ENCODE measurements at places on chromosomes 2 and 18. TPM values are rescaled to one million over a fixed set of nuclear protein-coding genes. Genes with fewer than 3 reads are reported as not detected.

DNA sequence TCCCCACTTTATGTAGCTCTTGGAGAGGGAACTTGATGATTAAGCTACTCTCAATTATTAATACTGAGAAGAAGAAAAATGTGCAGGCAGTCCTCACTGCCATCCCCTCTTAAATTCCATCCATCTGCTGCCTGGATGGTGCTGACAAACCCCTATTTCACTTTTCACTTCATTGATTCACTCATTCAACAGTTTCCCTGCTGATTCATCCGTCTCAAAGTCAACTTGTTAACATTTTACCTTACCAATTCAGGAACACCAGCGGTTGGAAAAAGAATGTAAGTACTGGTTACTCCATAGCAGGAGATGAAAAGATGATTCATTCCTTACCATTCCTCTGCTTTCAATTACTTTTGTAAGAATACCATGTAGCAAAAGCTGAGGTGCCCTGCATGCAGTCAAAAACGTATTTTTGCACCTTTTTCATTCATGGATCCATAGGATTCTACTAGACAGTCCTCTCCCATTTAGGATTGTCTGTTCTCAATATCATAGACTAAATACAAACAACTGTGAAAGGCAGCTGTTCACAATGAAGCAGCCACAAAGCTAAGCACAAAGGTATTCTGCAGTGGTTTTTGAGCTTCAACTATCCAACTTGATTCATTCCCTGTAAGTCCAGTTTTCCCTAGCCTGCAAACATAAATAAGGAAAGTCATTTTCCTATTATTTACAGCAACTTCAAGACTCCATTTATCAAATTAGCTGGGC is 262.0 kb downstream of the MREG start:
- peak; percentile 73 for DNase-seq
- H3K4me1 ChIP-seq: peaks cover 27% of the 10 kb centered on the region
- H3K36me3 ChIP-seq: no peaks in the 10 kb centered on the region
- H3K27me3 ChIP-seq: no peaks in the 10 kb centered on the region
- H3K27ac ChIP-seq: no peak overlapping the region
- H3K4me3 ChIP-seq: no peak overlapping the region

Gene TGFA
- 36.4 TPM for total RNA-seq

Gene NHEJ1
- total RNA-seq: 11.2 TPM

- no peak for DNase-seq
- no peaks in the 10 kb centered on the region for H3K36me3 ChIP-seq
- H3K27ac ChIP-seq: no peak overlapping the region
- no peaks in the 10 kb centered on the region for H3K27me3 ChIP-seq
- H3K4me3 ChIP-seq: no peak overlapping the region
These were observed 5.3 kb upstream of the PLB1 start for GRCh38 chr2:28490558-28490957.

Gene UGT1A3
- total RNA-seq: 67.1 TPM

Gene PIEZO2
- not detected for total RNA-seq

GRCh38 chr2:28678175-28678855 is 73.3 kb upstream of the PPP1CB start:
- no peak for DNase-seq
- no peaks in the 10 kb centered on the region for H3K27me3 ChIP-seq
- H3K4me1 ChIP-seq: peaks cover 7% of the 10 kb centered on the region
- no peak overlapping the region for H3K4me3 ChIP-seq

Gene PJVK
- 14.6 TPM for total RNA-seq

GRCh38 chr2:145777914-145778313 is 1258.0 kb upstream of the ZEB2 start:
- H3K36me3 ChIP-seq: no peaks in the 10 kb centered on the region
- H3K27ac ChIP-seq: no peak overlapping the region
- no peaks in the 10 kb centered on the region for H3K27me3 ChIP-seq
- DNase-seq: no peak
- no peaks in the 10 kb centered on the region for H3K4me1 ChIP-seq
- H3K4me3 ChIP-seq: no peak overlapping the region

DNA sequence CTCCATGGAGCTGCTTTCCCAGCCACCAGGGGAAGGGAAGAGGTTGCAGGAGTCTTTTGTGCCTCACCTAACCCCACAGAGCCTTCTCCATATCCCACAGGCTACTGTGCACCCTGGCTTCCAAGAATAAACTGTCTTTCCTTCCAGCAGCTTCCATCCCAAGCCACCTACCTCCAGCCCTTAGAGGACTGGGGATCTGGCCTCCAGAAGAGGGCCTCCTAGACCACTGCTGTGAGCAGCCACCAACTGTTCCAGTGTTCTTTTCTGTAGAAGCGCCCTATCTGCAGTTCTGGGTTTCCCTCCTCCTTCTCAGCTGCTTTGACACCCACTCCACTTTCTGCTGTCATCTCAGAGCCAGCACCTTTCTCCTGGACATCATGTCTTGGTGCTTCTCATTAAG is 30.7 kb upstream of the REG3G start:
- no peak overlapping the region for H3K4me3 ChIP-seq
- peaks cover 46% of the 10 kb centered on the region for H3K27me3 ChIP-seq
- H3K36me3 ChIP-seq: no peaks in the 10 kb centered on the region
- DNase-seq: no peak
- H3K27ac ChIP-seq: no peak overlapping the region
- H3K4me1 ChIP-seq: no peaks in the 10 kb centered on the region

Gene RGPD8
- 5.0 TPM for total RNA-seq

DNA sequence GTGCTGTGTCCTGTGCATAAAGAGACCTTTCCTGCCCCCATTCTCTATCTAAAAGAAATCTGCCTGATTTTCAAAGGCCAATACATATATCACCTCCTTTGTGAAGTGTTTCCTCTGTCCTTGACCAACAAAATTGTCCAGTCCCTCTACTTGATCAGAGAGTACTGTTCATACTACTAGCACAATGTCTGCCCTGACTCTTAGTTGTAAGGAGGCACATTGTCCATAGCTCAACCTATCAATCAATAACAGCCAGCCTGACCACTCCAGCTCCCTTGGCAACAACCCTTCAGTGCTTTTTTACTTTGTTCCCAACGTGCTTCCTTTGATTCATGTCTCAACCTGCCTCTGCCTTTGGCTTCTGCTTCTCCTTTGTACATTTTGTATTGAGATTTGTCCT is 398.9 kb downstream of the TRIB2 start:
- no peaks in the 10 kb centered on the region for H3K36me3 ChIP-seq
- no peak overlapping the region for H3K27ac ChIP-seq
- no peak overlapping the region for H3K4me3 ChIP-seq

Data from PC-9 (cell line).